ENCODE measurements at places on chromosomes 7 and 10.

GRCh38 chr7:143375298-143376034, 5.7 kb upstream of the ZYX start:
- DNase-seq = no peak

DNA sequence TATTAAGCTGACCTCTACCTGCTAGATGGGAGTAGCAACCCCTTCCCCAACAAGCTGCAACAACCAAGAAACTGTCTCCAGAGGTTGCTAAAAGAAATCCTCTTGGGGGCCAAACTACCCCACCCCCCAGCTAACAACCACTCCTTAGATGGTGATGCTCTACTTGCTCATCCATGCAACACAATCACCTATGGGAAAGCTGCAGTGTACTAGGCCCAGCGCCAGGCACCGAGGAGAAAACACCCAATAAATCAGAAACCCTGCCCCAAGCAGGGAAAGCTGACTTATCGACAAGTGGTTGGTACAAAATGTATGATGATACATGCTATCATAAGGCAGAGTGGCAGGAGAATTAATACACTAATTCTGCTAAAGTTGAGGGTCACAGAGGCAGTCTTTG, 17.3 kb downstream of the SLC25A13 start:
- DNase-seq = no peak

- DNase-seq = peak; percentile 47
These were observed 31.9 kb upstream of the AGBL3 start for GRCh38 chr7:134954197-134955082.

DNA sequence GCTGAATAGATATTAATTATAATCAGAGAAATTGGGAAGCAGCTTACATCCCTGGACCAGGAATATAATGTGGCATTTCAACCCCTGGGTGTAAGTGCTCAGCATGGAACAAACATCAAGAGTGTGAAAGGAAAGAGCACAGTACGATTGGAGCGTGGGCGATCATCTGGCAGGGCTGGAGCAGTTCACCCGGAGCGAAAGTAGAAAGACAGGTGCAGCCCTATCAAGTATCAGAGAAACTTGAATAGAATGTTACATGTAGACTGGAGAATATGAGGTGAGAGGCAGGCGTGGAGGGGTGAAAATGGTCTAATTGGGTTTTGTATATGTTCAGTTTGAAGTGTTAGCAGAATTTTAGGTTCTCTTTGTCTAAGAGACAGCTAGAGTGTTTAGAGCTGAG, 303.0 kb downstream of the MDFIC start:
- DNase-seq = no peak

- no peak for DNase-seq
These were observed 142.4 kb downstream of the CUBN start for GRCh38 chr10:16987206-16987621.

DNA sequence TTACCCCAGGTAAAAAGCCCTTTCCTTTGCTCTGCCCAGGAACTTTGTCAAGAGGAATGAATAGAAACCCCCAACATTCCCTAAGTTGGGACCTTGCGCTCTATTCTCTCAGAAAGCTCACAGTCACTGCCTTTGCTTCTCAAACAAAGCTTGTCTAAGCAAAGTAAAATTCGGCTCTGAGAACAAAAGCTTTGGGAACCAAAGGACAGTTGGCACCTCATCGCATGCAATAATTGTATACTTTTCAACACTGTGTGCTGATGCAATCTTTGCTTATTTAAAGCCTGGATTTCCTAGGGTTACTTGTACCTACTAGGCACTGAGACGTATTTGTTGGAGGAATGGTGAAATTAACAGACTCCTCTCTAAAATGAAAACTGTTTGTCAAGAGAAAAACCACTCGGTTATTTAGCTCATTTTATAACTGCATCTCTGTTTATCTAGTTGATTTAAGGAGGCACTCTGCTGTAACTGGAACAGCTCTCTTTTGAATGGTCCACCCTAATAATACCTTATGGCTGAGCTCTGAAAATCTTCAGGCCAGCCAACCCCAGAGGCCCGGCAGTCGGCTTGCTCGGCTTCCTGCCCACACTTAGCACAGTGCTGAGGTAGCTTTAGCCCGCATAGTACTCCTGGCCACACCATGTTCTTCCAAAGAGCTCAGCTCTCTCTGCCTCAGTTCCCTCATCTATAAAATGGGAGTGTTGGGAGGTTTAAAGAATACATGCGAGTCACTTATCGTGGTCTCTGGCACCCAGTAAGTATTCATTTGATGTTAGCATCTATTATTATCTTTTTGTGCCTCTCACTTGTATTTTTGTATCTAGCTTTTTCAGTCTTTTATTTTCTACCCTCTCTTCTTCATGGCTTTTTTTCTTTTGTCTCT, 80.2 kb upstream of the PRR15 start:
- no peak for DNase-seq

- no peak for DNase-seq
These were observed 51.3 kb upstream of the NFE2L3 start for GRCh38 chr7:26100406-26101339.

DNA sequence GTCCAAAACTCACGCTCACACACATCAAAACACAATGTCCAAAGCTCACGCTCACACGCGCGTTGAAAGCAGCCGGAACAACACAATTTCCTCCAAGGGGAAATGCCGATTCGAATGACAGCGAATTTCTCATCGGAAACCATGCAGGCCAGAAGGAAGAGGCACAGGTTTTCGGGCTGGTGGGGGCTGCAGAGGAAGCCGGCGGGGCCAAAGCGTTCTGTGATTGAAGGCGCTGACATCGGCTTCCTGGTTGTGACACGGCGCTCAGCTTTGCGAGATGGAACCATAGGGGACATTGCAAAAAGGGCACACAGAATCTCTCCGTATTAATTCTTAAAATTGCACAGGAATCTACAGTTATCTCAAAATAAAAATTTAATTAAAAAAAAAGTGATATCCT, 61.3 kb downstream of the FOXL3 start:
- no peak for DNase-seq

DNA sequence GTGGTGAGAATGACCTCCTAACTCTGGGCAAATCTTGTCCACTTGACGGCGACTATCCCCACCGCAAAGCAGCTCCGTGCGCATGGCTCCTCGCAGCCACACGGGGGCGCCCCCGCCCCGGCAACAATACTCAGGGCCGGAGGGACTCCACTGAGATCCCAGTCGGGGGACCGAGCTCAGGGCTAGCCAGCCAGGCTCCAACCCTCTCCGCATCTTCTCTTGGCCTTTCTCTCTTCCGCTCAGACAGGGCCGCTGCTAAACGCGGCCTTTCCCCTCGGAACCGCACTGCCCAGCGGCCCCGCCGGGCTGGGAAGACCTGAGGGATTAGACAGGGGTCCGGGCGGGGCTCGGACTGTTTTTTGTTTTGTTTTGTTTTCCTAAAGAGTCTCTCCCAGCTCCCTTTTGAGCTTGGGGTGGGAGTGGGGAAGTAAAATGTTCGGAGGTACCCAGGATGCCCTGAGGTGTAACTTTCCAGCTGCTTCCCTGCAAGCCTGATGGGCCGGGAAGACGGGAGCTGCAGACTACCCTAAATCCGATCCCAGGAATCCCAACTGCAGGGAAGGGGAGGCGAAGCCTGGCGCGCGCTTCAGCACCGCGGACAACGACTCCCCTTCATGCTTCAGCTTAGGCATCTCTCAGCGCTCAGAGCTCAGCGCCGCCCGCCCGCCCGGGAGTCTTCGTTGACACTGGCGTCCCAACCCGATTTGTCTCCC, 2.7 kb downstream of the KCNIP2 start:
- DNase-seq = peak; percentile 93

- no peak for DNase-seq
These were observed 36.9 kb upstream of the ELFN1 start for GRCh38 chr7:1632916-1633785.

DNA sequence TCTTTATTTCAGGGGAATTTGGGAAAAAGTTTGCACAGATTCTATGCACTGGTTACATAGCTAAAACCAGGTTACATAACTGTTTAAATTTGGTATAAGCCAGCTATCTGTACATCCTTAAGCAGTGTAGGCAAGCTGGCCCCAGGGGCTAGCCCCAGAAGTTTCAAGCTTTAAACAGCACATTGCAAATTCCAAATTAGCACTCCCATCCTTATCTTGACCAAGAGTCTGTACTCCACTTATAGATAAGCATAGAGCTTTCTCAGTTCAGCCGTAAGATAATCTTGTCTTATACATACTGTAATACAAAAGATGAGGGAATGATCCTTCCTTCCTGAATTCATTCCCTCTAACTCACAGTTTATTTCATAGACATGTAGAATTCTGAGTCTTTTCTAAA, 109.3 kb downstream of the SPAG6 start:
- DNase-seq = no peak

Measured in GM20000 (cell line).